ENCODE measurements at places on chromosomes 1 and 21.

- no peak for DNase-seq
- H3K4me3 ChIP-seq = no peak overlapping the region
- no peaks in the 10 kb centered on the region for H3K27me3 ChIP-seq
- H3K4me1 ChIP-seq = no peaks in the 10 kb centered on the region
- no peak overlapping the region for H3K27ac ChIP-seq
Measured at GRCh38 chr21:30769724-30770431, 14.7 kb upstream of the KRTAP21-1 start.

DNA sequence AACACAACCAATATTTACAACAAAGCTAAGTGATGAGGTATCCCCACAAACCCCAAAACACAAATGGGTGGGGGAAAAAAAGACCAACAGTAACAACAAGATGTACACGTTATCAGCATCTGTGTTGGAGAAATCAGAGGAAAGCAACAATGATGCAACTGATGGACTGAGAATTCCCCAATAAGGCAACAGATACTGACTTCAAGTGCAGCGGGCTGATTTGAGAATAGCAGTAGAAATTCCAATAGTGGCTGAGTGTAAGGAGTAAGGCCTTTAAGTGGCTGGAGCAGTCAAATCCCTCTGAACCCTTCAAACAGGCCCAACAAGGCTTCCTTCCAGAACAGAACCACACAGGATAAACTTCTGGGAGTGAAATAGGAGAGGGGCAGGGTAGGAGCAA is 97.6 kb downstream of the TM2D1 start:
- no peaks in the 10 kb centered on the region for H3K36me3 ChIP-seq
- H3K4me1 ChIP-seq = no peaks in the 10 kb centered on the region
- no peaks in the 10 kb centered on the region for H3K27me3 ChIP-seq

- H3K4me1 ChIP-seq = peaks cover 25% of the 10 kb centered on the region
- peak overlapping the region; percentile 100 for H3K4me3 ChIP-seq
- H3K27ac ChIP-seq = peak overlapping the region; percentile 100
- peak; percentile 54 for DNase-seq
- H3K27me3 ChIP-seq = no peaks in the 10 kb centered on the region
Measured at GRCh38 chr1:156114919-156115513, 505 bp downstream of the LMNA start.

DNA sequence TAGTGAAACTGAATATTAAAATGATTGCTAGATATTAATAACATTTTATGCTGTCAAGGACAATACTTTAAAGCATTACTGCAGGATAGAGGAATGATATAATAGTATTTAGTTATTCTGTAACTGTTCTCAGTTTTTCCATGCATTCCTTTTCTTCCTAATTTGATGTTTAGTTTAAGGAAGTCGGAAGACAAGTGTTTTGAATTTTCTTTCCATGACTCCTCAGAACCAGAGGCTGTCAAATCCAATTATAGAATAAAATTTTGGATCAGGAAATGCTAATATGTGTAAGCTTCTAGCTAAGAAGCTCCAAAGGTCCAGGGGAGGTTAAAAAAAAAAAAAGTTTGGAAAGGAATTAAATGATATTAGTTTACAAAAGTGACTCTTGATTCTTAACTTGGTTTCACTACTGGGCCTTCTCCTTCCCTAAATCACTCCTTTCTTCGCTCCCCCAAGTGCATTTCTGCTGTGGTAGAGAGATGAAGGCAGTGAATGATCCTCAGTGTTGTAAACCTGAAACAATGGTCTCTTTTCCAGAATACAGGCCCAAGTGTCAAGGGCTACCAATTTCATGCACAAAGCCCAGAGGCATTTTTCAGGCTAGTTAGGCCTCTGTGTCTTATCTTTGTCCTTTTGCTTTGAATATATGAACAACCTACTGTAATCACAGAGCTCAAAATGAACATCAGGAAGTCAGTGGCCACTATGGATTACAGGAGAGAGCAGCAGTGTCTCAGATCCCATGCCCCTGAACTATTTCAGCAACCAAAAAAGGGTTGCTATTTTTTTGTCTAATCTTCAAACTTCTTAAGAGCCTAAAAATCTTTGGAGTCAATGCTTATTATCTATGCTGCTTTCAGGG is 6.2 kb downstream of the ADSS2 start:
- peaks cover 46% of the 10 kb centered on the region for H3K4me1 ChIP-seq
- peak overlapping the region; percentile 37 for H3K27ac ChIP-seq
- DNase-seq = peak; percentile 34
- H3K27me3 ChIP-seq = no peaks in the 10 kb centered on the region

DNA sequence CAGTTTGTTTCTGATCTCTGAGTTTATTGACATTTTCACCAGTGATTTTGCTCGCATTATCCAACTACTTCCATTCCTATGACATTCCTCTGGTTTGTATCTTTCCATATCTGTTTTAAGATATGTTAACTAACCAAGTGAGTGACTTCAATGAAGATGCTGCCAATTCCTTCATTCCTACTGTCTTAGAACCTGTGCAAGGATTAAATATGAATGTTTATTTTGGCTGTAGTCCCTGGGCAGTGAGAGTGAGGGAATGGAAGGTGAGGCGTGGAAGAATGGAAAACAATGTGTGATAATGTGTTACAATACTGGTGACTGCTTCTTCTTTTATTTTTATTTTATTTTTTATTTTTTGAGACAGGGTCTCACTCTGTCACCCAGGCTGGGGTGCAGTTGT is 183.0 kb downstream of the SDCCAG8 start:
- no peak for DNase-seq
- no peaks in the 10 kb centered on the region for H3K27me3 ChIP-seq
- H3K4me1 ChIP-seq = no peaks in the 10 kb centered on the region
- no peak overlapping the region for H3K4me3 ChIP-seq
- H3K27ac ChIP-seq = no peak overlapping the region

GRCh38 chr1:172658871-172659453 is at the start of gene FASLG:
FASLG (plus strand) TSS chr1:172659103; CDS start chr1:172659202, 99 bp downstream.
- H3K27ac ChIP-seq = no peak within 1 kb of the TSS
- no peak within 1 kb of the TSS for H3K4me3 ChIP-seq
- H3K27me3 ChIP-seq = no peaks in the 10 kb centered on the region
- H3K4me1 ChIP-seq = peaks cover 36% of the 10 kb centered on the region
- no peak for DNase-seq
- no peaks in the 10 kb centered on the region for H3K36me3 ChIP-seq

- DNase-seq = no peak
- H3K4me3 ChIP-seq = no peak overlapping the region
- no peak overlapping the region for H3K27ac ChIP-seq
- H3K36me3 ChIP-seq = no peaks in the 10 kb centered on the region
Measured at GRCh38 chr1:47180603-47181094, 9.2 kb downstream of the PDZK1IP1 start.

DNA sequence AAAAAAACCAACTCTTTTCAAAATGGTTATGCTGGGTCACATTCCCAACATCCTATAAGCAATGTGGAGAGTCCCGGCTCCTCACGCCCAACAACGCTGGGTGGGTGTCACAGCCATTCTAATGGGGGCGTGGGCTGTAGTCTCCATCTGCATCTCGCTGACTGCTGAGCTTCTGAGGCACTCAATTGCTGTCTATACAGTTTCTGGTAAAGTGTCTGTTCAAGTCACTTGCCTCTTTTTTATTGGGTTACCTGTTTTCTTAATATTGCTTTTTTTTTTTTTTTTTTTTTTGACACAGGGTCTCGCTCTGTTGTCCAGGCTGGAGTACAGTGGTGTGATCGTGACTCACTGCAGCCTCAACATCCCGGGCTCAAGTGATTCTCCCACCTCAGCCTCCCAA is 54.8 kb downstream of the GNB1 start:
- H3K36me3 ChIP-seq = peaks cover 23% of the 10 kb centered on the region
- H3K4me3 ChIP-seq = no peak overlapping the region
- peaks cover 25% of the 10 kb centered on the region for H3K4me1 ChIP-seq

GRCh38 chr1:115656461-115657077 is 14.8 kb downstream of the VANGL1 start:
- no peaks in the 10 kb centered on the region for H3K4me1 ChIP-seq
- no peaks in the 10 kb centered on the region for H3K36me3 ChIP-seq
- no peak overlapping the region for H3K27ac ChIP-seq
- no peaks in the 10 kb centered on the region for H3K27me3 ChIP-seq
- H3K4me3 ChIP-seq = no peak overlapping the region
- DNase-seq = no peak

DNA sequence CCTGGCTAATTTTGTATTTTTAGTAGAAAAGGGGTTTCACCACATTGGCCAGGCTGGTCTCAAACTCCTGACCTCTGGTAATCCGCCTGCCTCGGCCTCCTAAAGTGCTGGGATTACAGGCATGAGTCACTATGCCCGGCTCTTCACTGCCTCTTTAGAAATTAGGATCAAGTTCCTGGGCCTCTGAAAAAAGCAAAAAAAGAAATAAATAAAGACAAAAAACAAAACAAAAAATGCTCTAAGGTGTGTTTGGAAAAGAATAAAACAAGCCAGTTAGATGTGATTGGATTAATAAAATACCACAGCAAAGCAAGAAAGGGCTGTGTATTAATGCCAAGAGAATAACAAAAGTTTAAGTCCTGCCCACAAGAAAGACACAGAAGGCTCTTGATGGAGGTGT is 4.2 kb upstream of the ABCB10 start:
- H3K4me1 ChIP-seq = no peaks in the 10 kb centered on the region
- no peak for DNase-seq
- H3K36me3 ChIP-seq = no peaks in the 10 kb centered on the region
- H3K4me3 ChIP-seq = no peak overlapping the region

GRCh38 chr1:20654104-20654690 is 7.0 kb downstream of the DDOST start:
- H3K36me3 ChIP-seq = peaks cover 22% of the 10 kb centered on the region
- H3K4me3 ChIP-seq = no peak overlapping the region
- H3K27ac ChIP-seq = no peak overlapping the region

DNA sequence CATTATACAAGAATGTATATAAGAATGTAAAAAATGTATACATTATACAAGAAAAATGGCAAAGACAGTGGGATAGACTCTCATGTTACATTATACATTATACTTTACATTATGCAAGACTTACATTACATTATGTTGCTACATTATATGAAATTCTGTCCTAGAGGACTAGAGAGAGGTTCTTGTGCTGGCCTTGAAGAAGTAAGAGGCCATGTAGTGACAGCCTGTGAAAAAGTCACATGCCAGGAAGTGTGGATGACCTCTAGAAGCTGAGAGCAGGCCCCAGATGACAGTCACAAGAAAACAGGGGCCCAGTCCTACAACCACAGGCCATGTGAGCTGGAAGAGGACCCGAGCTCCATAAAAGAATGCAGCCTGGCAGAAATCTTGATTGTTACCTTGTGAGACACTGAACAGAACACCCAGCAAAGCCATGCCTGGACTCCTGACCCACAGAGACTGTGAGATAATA is 30.5 kb upstream of the AHCYL1 start:
- H3K4me3 ChIP-seq = no peak overlapping the region
- no peaks in the 10 kb centered on the region for H3K27me3 ChIP-seq
- H3K4me1 ChIP-seq = no peaks in the 10 kb centered on the region
- H3K36me3 ChIP-seq = no peaks in the 10 kb centered on the region

DNA sequence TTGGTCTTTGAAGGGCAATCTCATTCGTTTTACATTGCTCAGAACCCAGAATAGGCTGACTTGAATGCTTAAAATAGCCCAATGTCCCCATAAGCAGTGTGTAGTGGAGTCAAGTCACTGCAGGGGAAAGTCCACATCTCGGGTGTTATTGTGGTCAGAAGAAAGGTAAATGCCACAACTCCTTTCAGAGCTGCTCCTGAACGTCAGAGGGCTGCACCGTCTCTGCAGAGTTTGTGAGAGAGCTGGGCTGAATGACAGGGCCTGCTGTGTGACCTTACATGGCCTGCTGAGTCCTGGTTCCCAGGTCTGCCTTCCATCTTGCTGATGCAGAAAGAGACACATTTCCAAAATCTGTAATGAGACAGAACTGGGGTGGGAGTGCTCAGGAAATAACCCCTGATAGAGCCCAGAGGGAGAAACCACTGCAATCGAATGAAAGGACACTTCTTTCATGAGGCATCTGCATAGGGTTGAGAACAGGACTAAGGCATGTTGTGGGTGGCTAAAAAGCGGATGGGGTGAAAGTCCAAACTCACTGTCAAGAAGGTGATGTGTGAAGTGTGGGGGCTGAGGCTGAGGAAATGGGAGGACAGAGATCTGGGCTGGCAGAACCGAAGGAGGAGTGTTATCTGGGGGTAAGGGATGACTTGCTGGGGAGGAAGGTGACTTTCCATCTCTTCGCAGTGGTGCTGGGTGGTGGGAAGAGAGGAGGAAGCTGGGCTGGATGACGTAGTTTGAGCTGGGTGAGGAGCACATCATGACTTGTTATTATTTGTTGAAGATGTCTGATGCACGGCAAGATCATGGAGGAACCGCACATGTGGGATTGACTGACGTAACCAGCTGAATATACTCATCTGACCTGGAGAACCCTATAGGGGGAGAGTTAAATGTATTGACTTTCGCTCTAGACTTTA is 33.7 kb downstream of the XCL2 start:
- H3K4me3 ChIP-seq = no peak overlapping the region
- H3K27me3 ChIP-seq = no peaks in the 10 kb centered on the region
- DNase-seq = no peak
- H3K36me3 ChIP-seq = no peaks in the 10 kb centered on the region
- H3K27ac ChIP-seq = no peak overlapping the region

DNA sequence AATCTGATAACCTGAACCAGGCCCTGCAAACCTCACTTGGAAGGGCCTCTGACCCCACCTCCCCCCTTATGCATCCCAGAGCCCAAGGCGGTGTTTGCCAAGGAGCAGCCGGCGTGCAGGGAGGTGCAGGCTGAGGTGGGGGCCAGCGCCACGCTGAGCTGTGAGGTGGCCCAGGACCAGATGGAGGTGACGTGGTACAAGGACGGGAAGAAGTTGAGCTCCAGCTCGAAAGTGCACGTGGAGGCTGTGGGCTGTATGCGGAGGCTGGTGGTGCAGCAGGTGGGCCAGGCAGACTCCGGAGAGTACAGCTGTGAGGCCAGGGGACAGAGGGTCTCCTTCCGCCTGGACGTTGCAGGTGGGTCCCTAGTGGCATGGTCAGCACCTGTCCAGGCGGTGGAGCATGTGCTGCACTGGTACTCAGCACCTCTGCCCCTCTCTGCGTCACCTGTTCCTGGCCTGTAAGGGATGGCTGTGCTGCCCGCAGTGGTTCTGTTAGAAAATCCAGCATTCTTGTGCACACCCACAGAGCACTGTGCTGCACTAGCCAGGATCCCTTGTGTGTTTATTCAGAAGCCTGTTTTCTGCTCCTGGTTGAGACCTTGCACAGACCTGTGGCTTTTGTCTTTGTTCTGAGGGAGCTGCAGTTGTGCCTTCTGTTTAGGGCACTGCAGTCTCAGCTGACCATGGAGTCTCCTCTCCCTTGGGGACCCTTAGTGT is 11.6 kb downstream of the OBSCN start:
- no peak for DNase-seq
- H3K4me3 ChIP-seq = no peak overlapping the region
- no peaks in the 10 kb centered on the region for H3K4me1 ChIP-seq
- H3K27me3 ChIP-seq = no peaks in the 10 kb centered on the region
- no peak overlapping the region for H3K27ac ChIP-seq

- no peaks in the 10 kb centered on the region for H3K27me3 ChIP-seq
- H3K27ac ChIP-seq = no peak overlapping the region
- H3K36me3 ChIP-seq = no peaks in the 10 kb centered on the region
- peak; percentile 7 for DNase-seq
Measured at GRCh38 chr21:38486706-38487105, 11.6 kb downstream of the ERG start.
